ENCODE measurements at places on chromosomes 7 and 10. TPM values are rescaled to one million over a fixed set of nuclear protein-coding genes. Genes with fewer than 3 reads are reported as not detected.

GRCh38 chr7:79598351-79598750, 144.9 kb upstream of the MAGI2 start:
- no peak overlapping the region for H3K4me3 ChIP-seq
- no peaks in the 10 kb centered on the region for H3K4me1 ChIP-seq
- H3K36me3 ChIP-seq = no peaks in the 10 kb centered on the region
- H3K27ac ChIP-seq = no peak overlapping the region
- no peak for DNase-seq

DNA sequence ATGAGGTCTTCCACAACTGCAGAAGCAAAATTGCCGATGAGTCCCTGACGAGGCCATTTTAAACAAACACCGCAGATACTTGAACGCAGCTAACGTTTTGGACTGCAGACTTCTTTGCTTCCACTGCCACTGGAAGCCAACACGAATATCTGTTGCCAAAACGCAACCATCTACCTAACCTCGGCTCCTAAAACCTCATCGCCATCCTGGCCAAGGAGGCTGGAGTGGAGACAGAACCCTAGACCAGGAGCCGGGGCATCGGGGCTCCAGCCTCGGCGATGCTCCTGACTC, 493 bp downstream of the WDR91 start:
- no peak overlapping the region for H3K27ac ChIP-seq
- H3K27me3 ChIP-seq = peaks cover 11% of the 10 kb centered on the region
- peaks cover 6% of the 10 kb centered on the region for H3K4me1 ChIP-seq
- peak; percentile 39 for DNase-seq
- no peaks in the 10 kb centered on the region for H3K36me3 ChIP-seq

DNA sequence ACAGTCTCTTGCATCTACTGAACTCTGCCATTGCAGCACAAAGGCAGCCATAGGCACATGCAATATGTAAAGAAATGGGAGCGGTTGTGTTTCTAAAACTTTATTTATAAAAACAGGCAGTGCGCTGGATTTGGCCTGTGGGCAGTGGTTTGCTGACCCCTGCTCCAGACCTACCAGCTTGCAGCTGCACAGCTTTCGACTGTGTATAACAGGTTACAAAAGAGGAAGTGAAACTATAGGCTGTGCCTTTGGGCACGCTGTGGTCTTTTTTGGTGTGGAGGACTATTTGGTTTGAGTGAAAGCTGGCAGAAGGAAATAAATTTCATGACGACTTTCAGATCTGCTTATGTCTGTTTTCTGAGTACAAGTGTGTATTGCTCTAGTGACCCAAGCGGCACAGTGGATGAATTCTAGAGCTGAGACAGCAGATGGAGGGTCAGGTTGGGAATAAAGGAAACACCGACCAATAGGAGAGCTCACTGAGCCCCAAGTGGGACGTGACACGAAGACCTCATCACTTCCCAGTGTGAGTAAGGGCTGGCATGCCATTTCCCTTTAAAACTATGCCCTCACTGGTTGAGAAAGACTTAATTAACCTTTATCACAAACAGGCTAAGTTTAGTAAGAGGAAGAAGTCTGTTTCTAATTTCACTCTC, 152.7 kb downstream of the ANK3 start:
- DNase-seq = no peak
- H3K4me3 ChIP-seq = no peak overlapping the region
- no peaks in the 10 kb centered on the region for H3K27me3 ChIP-seq
- no peaks in the 10 kb centered on the region for H3K4me1 ChIP-seq
- H3K36me3 ChIP-seq = no peaks in the 10 kb centered on the region
- H3K27ac ChIP-seq = no peak overlapping the region

- no peaks in the 10 kb centered on the region for H3K27me3 ChIP-seq
- peak overlapping the region; percentile 15 for H3K4me3 ChIP-seq
- DNase-seq = peak; percentile 87
- peaks cover 56% of the 10 kb centered on the region for H3K4me1 ChIP-seq
- no peaks in the 10 kb centered on the region for H3K36me3 ChIP-seq
Observed at GRCh38 chr7:27602766-27603165, 59.9 kb downstream of the HIBADH start.

DNA sequence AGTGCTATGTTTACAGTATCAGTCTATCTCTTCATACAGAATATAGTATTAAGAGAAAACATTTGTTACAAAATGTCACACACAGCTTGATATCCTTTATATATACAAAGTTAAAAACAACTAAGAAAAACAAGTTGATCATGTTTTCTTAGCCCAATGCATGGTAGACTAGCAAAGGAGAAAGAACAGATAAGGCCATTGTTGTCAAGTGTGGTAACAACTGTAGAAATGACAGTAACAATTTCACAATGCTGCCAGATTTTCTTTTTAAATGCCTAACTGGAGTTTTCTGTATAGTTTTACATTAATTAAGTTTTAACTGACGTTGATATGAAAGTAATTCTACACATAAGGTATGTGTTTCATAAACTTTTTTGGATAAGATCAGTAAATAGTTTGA, 65.8 kb downstream of the TFEC start:
- no peak overlapping the region for H3K27ac ChIP-seq
- H3K27me3 ChIP-seq = no peaks in the 10 kb centered on the region
- no peaks in the 10 kb centered on the region for H3K36me3 ChIP-seq
- peaks cover 10% of the 10 kb centered on the region for H3K4me1 ChIP-seq
- no peak for DNase-seq
- H3K4me3 ChIP-seq = no peak overlapping the region

- no peak overlapping the region for H3K4me3 ChIP-seq
- peak; percentile 65 for DNase-seq
- H3K36me3 ChIP-seq = no peaks in the 10 kb centered on the region
- H3K27ac ChIP-seq = no peak overlapping the region
- H3K27me3 ChIP-seq = no peaks in the 10 kb centered on the region
Observed at GRCh38 chr7:156764016-156764669, 123.6 kb downstream of the RNF32 start.

GRCh38 chr10:82814635-82815034, 939.6 kb downstream of the NRG3 start:
- no peaks in the 10 kb centered on the region for H3K4me1 ChIP-seq
- H3K4me3 ChIP-seq = no peak overlapping the region

GRCh38 chr10:17007418-17007770, 122.2 kb downstream of the CUBN start:
- no peak overlapping the region for H3K4me3 ChIP-seq
- no peaks in the 10 kb centered on the region for H3K4me1 ChIP-seq
- no peak for DNase-seq

- no peaks in the 10 kb centered on the region for H3K36me3 ChIP-seq
- H3K4me1 ChIP-seq = peaks cover 14% of the 10 kb centered on the region
- DNase-seq = no peak
- no peak overlapping the region for H3K27ac ChIP-seq
- no peaks in the 10 kb centered on the region for H3K27me3 ChIP-seq
Observed at GRCh38 chr10:79061441-79062315, 7.1 kb upstream of the ZMIZ1 start.

DNA sequence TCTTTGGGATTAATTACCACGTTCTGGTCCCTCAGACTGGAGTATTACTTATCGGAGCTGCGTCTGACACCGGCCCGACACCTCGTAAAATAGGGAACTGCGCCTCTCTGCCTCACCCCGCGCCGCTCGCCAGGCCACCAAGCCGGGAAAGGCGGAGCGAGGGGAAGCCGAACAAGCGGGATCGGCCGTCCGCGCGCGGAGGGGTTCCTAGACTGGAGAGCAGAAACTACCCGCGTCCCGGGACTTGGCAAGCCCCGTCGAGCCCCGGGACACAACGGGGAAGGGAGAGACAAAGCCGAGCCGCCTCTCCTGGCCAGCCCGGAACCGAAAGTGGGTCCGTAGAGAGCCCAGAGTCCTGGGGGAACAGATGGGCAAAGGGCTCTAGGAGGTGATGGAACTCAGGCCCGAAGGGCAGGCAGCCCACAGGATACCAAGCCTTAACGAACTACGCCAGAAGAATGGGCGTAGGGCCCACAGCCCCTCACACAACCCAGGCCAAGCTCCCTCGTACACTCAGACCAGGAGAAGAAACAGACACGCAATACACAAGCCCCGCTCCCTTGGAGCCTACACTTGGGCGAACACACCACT, 6.5 kb downstream of the LBX1 start:
- no peak overlapping the region for H3K27ac ChIP-seq
- H3K4me3 ChIP-seq = peak overlapping the region; percentile 30
- H3K36me3 ChIP-seq = no peaks in the 10 kb centered on the region
- peak; percentile 49 for DNase-seq
- peaks cover 32% of the 10 kb centered on the region for H3K4me1 ChIP-seq
- peaks cover 100% of the 10 kb centered on the region for H3K27me3 ChIP-seq

GRCh38 chr7:100580466-100581283, 5.3 kb downstream of the LRCH4 start:
- H3K36me3 ChIP-seq = peaks cover 9% of the 10 kb centered on the region
- peaks cover 17% of the 10 kb centered on the region for H3K4me1 ChIP-seq

The H2BK1 gene
- total RNA-seq = not detected

The PPP1R9A gene
- 31.8 TPM for total RNA-seq

The GPC2 gene
- total RNA-seq = 48.8 TPM

The THSD7A gene
- 1.7 TPM for total RNA-seq

The CALML3 gene
- not detected for total RNA-seq

The PDZD7 gene
- total RNA-seq = 2.3 TPM

The C10orf90 gene
- 0.43 TPM for total RNA-seq

The PTCD1 gene
- 12.2 TPM for total RNA-seq
